Panc1 (cell line): ENCODE measurements at places on chromosomes 11 and 22.

- DNase-seq: no peak
- H3K27me3 ChIP-seq: peaks cover 29% of the 10 kb centered on the region
- H3K36me3 ChIP-seq: no peaks in the 10 kb centered on the region
- H3K4me1 ChIP-seq: no peaks in the 10 kb centered on the region
- no peak overlapping the region for H3K4me3 ChIP-seq
These were observed 13.8 kb downstream of the PAMR1 start for GRCh38 chr11:35511666-35512065.

- H3K36me3 ChIP-seq: no peaks in the 10 kb centered on the region
- no peaks in the 10 kb centered on the region for H3K27me3 ChIP-seq
- 0 out of 2 replicates have a peak, but pooled peaks cover 3% of the 10 kb centered on the region for H3K4me1 ChIP-seq
- H3K4me3 ChIP-seq: no peak overlapping the region
- DNase-seq: no peak
These were observed 37.1 kb downstream of the ST3GAL4 start for GRCh38 chr11:126392633-126393013.

DNA sequence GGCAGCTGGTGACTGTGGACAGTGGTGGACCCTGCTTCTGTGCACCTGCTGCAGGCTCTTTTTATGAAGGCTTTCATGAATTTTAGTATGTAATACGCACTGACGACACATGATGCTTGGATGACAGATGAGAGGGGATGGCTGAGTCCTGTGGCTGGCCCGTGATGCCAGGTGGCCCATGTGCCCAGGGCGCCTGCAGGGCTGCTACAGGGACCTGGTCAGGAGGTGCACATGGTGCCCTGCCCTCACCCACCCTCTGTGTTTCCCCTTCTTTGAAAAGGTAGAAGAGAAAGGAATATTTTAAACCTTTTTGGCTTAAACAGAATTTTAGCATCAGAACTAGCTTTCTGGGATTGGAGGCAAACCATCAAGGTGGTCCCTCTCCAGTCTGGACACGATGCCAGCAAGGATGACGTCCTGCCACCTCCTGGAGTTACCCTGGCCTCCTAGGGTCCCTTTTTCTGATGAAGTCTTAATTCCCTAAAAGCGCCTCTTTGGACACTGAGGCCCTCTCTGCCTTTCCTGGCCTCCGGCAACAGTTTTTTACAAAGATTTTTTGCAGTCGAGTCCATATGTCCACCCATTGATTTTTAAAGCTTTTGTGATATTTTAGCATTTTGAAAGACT is 5.4 kb upstream of the RANBP1 start:
- H3K27me3 ChIP-seq: no peaks in the 10 kb centered on the region
- H3K27ac ChIP-seq: no peak overlapping the region
- no peak for DNase-seq
- no peaks in the 10 kb centered on the region; the same call in 1 of the 2 replicates for H3K36me3 ChIP-seq
- peaks cover 8% of the 10 kb centered on the region for H3K4me1 ChIP-seq
- no peak overlapping the region for H3K4me3 ChIP-seq

DNA sequence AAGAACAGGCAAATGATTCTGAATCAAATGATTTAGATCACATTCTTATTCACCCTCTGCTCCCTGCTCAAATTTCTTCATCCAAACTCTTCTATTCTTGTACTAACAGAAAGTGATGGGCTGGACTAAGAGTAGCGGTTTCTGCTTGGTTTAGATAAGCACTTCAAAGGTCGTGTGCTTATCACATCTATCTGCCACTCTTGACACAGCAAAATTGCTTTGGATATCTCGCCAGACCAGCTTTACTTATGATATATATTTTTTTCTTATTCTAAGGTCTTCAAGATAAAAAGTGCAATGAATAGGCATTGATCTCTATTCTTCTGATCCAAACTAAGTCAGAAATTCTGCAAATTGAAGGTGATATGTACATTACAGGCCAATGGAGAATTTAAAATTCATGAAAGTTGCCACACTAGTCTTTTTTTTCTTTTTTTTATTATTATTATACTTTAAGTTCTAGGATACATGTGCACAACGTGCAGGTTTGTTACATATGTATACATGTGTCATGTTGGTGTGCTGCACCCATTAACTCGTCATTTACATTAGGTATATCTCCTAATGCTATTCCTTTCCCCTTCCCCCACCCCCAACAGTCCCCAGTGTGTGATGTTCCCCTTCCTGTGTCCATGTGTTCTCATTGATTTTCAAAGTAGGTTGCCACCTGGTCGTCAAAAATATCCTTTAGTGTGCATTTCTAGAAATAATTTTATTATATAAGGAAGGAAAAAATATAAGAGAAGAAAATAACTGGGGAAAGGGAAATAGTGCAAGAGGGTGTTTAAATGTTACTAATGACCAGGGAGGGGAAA is 1941.0 kb upstream of the RAG2 start:
- H3K4me3 ChIP-seq: no peak overlapping the region
- no peaks in the 10 kb centered on the region for H3K27me3 ChIP-seq
- no peaks in the 10 kb centered on the region for H3K36me3 ChIP-seq
- H3K4me1 ChIP-seq: no peaks in the 10 kb centered on the region
- H3K27ac ChIP-seq: no peak overlapping the region
- no peak for DNase-seq

- H3K4me3 ChIP-seq: no peak overlapping the region
- no peaks in the 10 kb centered on the region for H3K4me1 ChIP-seq
- no peak overlapping the region for H3K27ac ChIP-seq
- H3K36me3 ChIP-seq: no peaks in the 10 kb centered on the region
These were observed 246.4 kb upstream of the PDGFD start for GRCh38 chr11:104410336-104410735.

DNA sequence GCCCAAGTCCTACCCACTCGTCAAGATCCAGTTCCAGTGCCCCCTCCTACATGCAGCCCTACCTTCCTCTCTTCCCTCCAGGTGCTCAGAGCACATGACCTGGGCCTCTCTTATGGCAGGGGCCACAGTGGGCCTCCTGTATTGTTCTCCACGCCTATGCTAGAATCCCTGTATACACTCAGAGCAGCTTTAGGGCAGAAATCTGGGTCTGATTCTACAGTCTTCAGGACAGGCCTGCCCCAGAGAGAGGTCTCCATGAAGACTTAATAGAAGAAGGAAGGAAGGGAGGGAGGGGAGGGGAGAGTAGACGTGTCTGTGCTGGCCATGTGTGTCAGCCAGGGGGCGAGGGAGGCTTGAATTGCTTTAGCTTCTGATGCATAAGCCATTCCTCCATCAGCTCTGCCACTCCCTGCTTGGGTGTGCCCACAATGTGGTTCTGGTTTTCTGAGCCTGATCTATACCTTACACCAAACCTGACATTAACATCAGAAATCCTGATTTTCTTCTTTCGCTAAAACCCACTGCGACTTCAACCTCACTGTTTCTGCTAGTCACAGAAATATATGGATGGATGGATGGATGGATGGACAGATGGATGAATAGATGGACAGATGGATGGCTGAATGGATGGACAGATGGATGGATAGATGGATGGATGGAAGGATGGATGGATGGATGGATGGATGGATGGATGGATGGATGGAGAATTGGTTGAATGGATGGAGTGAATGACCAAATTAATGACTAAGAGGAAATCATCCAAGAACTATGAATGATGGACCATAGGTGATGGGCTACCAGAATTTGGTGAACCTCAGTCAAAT is 56.6 kb upstream of the PRDM11 start:
- H3K4me3 ChIP-seq: no peak overlapping the region
- no peaks in the 10 kb centered on the region for H3K36me3 ChIP-seq
- no peak for DNase-seq
- H3K27ac ChIP-seq: no peak overlapping the region
- no peaks in the 10 kb centered on the region for H3K4me1 ChIP-seq
- no peaks in the 10 kb centered on the region for H3K27me3 ChIP-seq

- DNase-seq: no peak
- H3K27me3 ChIP-seq: no peaks in the 10 kb centered on the region
- H3K4me3 ChIP-seq: no peak overlapping the region
- H3K27ac ChIP-seq: no peak overlapping the region
These were observed 941.2 kb downstream of the DLG2 start for GRCh38 chr11:84685976-84686375.

DNA sequence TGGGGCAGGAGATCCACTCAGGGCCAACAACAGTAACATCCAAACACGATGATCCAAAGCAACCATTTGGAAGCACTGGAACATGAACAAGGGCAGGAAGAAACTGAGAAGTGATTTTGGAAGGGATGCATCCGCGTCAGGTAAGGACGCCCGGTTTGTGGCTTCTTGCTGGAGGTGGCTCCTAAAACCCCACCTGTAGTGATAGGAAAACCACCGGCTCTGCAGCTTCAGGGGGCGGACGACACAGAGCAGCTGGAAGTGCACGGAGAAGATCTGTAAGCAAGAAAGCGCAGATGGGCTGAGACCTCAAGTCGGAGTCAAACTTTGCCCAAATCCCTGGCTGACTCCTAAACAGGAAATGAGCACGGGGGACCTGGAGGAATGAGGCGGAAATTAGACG is 1066.1 kb downstream of the BRD1 start:
- H3K36me3 ChIP-seq: no peaks in the 10 kb centered on the region
- DNase-seq: no peak
- no peak overlapping the region for H3K27ac ChIP-seq
- no peak overlapping the region for H3K4me3 ChIP-seq

GRCh38 chr11:2393941-2394817 is 6.4 kb upstream of the TSSC4 start:
- no peaks in the 10 kb centered on the region for H3K27me3 ChIP-seq
- no peak for DNase-seq
- peaks cover 17% of the 10 kb centered on the region for H3K4me1 ChIP-seq
- H3K27ac ChIP-seq: no peak overlapping the region

GRCh38 chr11:122628810-122629555 is 26.5 kb upstream of the UBASH3B start:
- no peaks in the 10 kb centered on the region for H3K36me3 ChIP-seq
- no peaks in the 10 kb centered on the region for H3K4me1 ChIP-seq
- H3K27ac ChIP-seq: no peak overlapping the region
- H3K4me3 ChIP-seq: no peak overlapping the region
- H3K27me3 ChIP-seq: no peaks in the 10 kb centered on the region
- DNase-seq: peak; percentile 60

GRCh38 chr11:27352781-27353180 is 10.2 kb downstream of the CCDC34 start:
- peaks cover 10% of the 10 kb centered on the region for H3K4me1 ChIP-seq
- no peak for DNase-seq
- no peaks in the 10 kb centered on the region for H3K27me3 ChIP-seq
- H3K27ac ChIP-seq: peak overlapping the region; percentile 37; the same call in 1 of the 2 replicates
- peaks cover 6% of the 10 kb centered on the region; the same call in 1 of the 2 replicates for H3K36me3 ChIP-seq

DNA sequence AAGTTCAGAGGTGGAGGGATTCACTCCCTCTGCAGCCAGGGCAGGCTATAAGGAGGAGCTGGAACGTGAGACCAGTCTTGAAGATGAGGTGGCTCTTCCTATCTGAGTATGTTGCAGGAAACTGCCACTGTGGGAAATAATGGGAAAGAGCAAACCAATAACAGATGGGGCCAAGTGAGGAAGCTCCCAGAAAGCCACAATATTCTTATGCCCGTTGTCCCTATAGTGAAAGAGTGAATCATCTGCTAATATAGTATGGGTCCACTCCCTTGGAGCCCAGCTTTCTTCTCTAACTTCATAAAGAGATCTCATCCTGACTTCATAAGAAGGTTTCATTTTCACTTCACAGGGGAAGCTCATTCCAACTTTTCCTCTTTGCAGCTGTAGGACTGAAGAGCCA is 206.4 kb downstream of the BLID start:
- no peak overlapping the region for H3K27ac ChIP-seq
- no peak overlapping the region for H3K4me3 ChIP-seq
- H3K4me1 ChIP-seq: no peaks in the 10 kb centered on the region
- no peak for DNase-seq

DNA sequence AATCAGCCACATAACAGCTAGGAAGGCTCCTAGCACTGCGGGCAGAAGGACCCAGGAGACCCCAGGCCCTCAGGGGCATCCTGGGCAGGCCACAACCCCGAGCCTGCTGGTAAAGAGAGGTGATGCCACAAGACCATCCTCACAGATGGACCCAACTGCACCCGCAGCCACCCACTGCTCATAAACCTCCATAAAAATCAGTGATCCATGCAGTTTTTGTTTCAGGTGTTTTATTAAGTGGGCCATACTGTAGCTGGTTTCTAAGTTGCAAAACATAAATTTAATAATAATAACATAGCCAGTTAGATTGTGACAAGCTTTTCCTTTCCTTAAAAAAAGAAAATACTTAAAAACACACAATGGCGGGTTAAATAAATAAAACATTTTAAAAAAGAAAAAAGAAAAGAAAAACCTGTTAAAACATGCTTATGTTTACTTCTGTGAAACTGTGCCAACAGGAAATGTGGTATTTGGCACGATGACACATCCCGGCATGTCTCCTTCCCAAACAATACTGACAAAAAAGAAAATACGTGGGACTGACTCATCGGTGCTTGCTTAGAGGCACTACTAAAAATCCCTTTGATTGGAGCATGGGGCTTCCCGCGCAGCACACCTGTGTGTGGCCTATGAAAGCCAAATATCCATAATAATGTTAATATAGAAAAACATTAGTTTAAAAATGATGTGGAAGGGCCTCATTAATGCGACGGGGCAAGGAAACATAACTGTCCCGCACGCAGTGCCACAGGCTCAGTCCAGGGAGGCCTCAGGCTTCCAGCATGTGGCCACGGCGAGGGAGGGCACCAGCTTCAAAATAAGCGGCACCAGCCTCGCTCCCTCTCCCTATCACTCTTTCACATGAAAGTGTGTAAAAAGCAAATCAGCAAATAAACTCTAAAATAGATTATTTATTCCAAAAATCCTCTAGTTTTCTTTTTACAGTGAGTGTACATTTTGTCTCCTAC is 47.5 kb upstream of the SCUBE2 start:
- peak overlapping the region; percentile 67 for H3K27ac ChIP-seq
- H3K27me3 ChIP-seq: no peaks in the 10 kb centered on the region
- H3K4me3 ChIP-seq: no peak overlapping the region
- H3K4me1 ChIP-seq: peaks cover 39% of the 10 kb centered on the region

DNA sequence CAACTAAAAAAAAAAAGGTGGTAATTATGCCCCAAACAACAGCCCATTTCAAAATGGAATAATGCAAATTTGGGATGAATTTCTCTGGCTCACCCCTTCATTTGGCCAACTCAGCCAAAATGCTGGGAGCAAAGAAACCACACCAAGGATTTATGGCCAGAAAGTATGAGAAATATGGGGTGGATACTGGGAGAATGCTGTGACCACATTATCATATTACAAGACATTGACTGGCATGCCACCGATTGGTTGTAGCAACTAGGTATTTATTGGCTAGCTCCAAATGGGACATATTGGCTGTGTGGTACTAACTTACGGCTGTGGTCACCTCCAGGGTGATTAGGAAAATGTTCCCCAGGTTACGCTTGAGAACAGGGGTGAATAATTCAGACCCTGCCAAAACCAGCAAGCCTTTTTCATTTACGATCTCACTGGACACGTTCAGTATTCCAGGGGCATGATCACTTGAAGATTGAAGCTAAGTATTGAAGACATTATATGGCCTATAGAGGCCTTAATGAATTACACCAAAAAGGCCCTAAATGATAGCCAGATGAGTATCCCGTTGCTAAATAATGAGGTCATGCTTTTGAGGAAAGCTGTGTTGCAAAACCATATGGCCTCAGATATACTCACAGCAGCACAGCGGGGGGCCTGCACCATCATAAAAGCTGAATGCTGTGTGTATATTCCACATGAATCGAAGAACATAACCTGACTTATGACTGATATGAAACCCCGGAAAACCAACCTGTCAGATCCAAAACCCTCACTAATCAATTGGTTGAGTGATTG is 3.8 kb upstream of the FDX1 start:
- no peak overlapping the region for H3K27ac ChIP-seq
- H3K27me3 ChIP-seq: no peaks in the 10 kb centered on the region
- H3K36me3 ChIP-seq: no peaks in the 10 kb centered on the region; the same call in 1 of the 2 replicates
- no peak for DNase-seq
- H3K4me1 ChIP-seq: peaks cover 7% of the 10 kb centered on the region
- H3K4me3 ChIP-seq: no peak overlapping the region
